Putamen (tissue), 1 donor: ENCODE measurements at places on chromosomes 12 and 14.

DNA sequence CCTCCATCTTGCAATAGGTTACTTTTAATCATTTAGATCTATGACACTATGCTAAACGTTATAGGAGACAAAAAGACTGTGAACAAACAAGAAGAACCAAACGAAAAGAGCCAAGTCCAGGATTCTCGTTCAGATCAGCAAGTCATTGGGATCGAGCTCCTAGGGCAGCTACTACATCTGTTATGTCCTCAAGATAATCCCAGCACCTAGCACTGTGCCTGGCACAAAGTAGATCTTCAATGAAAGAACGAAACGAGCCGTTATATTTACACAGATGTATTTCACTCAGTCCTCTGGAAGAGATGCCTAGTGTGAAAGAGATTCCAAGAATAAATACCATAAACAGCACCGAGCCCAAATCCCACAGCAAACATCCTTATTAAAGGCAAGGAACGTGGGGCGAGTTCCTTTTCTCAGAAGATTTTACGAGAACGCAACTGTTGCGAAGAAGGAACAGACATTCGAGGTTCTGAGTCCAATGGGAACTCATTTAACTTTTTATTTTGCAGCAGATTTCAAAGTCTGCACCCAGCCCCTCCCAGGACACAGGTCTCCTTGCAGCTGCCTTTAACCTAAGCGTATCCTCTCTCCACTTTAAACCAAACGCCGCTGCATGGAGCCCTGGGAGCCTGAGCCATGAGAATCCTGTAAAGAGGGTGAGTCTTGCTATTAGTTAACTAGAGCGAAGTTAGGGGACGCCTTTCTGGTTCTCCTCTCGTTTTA lies 544 bp upstream of the TDP1 start:
- DNase-seq = no peak

DNA sequence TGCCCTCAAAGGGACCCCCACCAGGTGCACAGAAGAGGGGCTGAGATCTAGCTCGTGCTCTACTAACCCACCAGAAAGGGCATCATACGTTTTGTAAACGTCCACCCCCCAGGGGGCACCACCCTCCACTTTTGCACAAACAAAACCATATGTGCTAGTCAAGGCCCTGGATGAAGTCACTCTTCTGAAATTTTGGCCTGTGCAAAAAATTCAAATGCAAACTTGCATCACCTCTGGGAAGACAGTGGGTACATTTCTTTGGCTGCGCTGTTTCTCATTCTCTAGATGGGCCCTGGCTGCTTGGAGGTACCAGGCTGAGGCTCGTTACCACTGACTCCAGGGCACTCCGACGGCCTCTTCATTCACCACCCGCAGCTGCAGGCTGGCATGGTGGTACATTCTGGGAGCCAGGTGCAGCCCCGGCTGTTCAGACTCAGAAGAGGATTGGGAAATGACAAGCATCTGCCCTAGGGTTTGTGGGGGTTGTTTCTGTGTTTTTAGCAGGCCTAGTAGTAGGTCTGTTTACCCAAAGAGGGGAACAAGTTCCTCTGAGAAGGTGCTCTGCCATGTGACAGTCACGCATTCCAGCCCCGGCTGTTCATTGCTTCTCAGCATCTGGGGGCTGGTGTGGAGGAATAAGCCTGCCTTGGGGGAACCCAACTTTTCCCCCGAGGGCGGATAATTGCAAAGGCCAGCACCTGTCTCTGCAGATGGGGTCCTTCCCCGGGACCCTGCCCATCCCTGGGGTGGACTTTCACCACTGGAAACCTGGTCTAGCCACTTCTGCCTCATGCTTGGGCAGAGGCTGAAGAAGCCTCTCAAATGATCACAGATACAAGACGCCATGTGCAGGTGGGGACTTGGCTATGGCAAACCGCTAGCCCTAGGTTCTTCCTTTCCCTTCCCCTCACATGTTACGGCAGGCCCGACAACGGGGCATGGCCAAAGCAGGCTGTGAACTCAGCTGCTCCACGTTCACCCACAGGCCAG lies 147.6 kb downstream of the DPF3 start:
- no peak for DNase-seq

DNA sequence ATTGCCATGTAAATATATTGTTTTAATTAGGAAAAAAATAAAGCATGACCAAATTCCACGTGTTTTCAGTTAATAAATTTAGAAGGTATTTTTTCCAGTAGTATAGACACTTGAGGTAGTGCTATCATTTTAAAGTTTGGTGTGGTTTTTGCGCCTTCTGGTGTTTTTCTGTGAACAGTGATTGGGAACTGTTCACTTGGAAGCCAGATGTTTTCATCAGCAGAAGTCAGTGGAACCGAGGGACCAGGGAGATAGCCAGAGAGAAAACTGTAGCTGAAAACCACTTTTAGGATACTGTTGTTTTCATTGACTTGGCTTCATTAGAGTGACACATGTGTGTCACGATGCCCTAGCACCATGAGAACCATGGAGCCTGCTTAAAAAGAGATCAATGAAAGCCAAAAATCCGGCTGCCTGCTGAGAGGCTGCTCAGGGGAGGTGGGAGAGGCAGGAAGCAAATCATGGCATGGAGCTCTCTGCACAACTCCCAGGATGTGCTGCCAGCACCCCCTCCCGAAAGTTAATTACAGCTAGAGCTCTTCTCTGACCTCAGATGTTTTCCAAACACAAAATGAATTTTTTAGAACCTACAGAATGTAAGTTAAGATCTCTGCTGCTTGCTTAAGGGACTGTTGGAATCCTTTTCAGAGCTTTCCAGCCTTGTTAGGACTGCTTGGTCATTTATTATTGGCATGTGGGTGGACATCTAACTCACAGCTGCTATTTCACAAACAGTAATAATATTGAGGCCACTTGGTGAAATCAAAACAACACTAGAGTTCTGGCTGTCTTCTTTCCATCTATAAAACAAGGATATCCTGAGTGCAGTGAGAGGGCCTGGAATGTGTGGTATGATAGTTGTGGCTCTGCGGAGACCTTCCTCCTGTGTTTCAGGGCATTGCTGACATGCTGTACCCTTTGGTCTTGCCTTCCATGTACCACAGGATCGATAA lies 192.3 kb downstream of the ANO4 start:
- DNase-seq = no peak

GRCh38 chr14:42556551-42556950 lies 949.9 kb downstream of the LRFN5 start:
- no peak for DNase-seq

DNA sequence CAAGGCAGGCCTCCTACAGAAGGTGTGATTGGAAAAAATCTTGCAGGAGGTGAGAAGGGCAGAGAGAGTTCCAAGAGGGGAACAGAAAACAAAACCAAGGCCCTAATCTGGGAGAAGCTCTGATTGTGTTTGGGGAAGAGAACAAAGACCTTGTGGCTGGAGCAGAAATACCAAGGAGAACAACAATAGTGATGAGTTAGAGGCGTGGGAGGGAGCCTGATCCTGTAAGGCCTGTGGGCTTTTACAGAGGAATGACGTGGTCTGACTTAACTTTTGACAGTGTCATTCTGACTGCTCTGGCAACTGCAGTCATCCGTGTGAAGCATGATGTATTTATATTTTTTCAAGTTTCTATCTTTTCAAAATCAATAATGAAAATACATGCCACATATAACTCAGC lies 200.6 kb downstream of the ANO4 start:
- DNase-seq = no peak

DNA sequence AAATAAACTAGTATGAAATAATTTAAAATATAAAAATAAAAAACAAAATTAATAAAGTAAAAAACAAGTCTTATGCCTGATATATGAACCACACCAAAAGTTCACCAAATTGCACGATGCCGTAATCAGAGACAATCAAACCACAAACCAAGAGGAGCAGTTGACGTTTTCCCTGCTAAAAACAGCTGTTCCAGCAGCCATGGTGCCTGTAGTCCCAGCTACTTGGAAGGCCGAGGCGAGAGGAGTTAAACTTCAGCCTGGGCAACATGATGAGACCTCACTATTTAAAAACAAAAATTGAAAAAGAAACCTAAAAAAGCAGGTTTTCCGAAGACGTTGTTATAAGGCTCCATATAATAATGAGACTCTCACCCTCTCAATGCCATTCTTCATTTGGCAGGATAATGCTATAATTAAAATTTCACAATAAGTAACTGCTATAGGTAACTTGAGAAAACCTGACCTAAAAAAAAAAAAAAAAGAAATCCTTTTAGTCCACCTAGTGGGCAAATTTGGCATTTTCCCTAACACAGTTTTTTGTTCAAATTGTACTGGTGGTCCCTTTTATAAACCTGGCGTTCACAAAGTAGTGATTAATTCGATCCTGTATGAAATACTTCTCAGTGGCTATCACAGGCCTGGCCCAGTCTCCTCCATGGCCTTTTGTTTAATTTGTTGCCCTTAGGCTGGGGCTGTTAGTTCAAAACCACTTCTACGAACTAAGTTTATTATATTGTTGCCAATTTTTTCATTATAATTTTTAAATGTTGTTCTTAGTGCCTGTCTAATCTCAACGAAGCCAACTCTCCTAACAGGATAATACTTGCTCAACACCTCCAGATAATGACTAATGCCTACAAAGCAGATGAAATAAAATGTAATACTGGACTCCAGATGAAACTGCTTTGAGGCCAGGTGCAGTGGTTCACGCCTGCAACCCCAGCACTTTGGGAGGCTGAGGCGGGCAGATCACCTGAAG lies 62.1 kb downstream of the TNFAIP2 start:
- DNase-seq = no peak

- DNase-seq = no peak
Measured at GRCh38 chr14:30803185-30803584, 71.2 kb upstream of the COCH start.

DNA sequence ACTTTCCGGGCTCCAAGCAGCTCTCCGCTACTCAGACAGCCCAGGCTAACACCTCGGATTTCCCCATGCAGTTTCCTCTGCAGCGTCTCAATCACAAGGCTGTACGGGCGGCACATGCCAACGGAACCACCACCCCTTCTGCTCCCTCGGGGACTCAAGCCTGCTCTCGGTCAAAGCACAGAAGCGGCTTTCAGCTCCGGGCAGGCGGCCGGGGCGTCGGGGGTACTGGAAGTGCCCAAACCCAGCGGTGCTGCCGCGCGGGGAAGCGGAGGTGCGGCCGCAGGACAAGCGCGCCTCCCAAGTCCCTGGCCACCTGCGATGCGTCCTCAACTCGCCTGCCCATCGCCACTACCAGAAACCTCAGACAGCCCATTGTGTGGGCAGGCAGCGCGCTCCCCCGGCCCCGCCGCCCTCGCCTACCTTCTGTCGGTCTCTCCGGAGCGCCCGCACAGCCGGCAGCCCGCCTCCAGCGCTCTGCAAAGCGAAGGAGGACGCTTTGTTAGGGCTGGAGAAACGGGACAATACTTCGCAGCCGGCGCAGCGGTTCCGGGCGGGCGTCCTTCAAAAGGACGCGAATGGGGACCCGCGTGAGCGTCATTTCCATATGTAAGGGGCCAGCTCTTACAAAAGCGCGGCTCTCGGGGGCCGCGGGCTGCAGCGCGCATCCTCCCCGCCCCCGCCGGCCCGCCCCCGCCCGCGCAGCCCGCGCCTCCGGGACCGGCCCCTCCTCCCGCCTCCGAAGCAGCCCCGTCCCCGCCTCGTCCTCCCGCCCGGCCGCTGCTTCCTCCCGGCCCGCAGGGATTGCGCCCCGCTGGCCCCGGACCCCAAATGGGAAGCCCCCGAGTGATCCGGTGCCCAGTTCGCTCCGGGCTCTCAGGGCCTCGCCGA lies 674 bp downstream of the NIN start:
- DNase-seq = peak; percentile 56

- DNase-seq = no peak
Measured at GRCh38 chr12:32230613-32230993, 124.0 kb downstream of the BICD1 start.

- no peak for DNase-seq
Measured at GRCh38 chr12:62748941-62749468, 185.9 kb downstream of the PPM1H start.

DNA sequence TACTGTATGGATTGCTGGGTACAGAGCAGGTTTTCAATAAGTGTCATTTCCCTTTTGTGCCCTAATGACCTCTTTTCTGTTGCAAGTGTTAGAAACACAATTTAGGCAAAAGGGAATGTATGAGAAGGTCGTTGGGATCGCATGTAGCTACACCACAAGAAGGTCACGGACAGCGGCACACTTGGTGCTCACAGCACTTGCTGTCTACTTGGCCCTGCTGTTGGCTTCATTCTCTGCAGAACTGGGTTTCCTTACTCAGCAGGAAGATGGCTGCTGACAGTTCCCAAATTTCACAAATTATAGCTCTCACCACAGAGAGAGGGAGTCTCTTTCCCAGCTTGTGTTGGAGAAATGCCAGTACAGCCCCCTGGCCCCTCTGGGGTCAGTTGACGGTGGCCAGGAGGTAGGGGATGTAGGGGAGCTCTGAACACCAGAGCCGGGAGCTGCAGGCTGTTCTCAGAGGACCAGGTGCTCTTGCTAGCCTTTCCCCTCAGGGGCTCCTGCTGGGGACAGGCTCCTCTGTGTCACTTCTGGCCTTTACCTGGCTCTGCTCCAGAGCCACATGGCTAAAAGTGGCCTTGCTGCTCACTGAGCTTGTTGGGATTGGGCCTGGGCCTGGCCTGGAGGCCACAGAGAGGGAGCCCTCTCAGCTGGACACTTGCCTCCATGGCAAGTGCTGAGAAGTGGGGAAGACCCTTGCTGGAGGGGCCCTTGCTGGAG lies 50.9 kb upstream of the BCL7A start:
- DNase-seq = no peak

GRCh38 chr12:88132392-88132791 lies 9.5 kb downstream of the CEP290 start:
- no peak for DNase-seq

DNA sequence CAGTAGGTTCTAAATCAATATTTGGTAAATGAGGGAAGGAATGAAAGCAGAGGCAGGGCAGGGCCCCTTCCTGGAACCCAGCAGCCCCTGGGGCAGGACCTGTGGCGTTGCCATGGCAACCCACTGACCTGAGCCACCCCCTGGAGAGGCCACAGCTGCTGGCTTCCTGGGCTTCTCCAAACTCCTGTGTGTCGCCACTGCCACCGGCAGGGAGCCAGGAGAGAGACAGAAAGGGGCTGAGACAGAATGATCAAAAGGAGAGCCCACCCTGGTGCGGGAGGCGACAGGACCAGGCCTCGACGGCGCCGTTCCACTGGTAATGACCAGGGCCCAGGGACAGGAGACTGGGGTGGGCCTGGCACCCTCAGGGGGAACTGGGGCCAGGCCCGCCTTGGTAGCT lies 18.2 kb downstream of the RFX4 start:
- no peak for DNase-seq

- DNase-seq = no peak
Measured at GRCh38 chr14:106489112-106489881, 962.9 kb downstream of the TMEM121 start.

- DNase-seq = no peak
Measured at GRCh38 chr14:62768753-62769152, 276.5 kb downstream of the KCNH5 start.

DNA sequence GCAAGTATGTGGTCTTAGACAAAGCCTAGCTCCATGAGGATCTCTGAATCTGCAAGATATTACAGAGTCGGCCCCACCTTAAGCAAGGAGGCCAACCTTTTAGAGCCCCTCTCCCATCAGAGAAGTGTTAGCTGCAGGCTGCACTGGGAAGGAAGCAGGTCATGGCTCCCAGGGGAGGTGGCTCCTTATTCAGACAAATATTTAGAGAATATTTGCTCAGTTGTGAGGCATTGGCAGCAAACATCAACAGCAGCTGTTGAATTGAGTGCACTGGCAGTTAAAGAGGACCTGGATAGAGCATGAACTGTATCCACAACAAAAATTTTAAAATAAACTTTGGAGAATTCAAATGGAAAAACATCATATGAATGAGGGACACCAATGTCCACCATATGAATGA lies 44.7 kb downstream of the FSCB start:
- DNase-seq = no peak

- DNase-seq = no peak
Measured at GRCh38 chr12:131747276-131748177, 36.6 kb downstream of the SFSWAP start.
